HCT116 (cell line): ENCODE measurements at places on chromosomes 1 and 21.

GRCh38 chr1:44283524-44284173, 70.4 kb downstream of the DMAP1 start:
- no peak overlapping the region for H3K4me3 ChIP-seq
- H3K36me3 ChIP-seq = no peaks in the 10 kb centered on the region
- H3K27me3 ChIP-seq = no peaks in the 10 kb centered on the region

GRCh38 chr1:2989976-2990375, 31.3 kb upstream of the ACTRT2 start:
- H3K27ac ChIP-seq = no peak overlapping the region
- H3K36me3 ChIP-seq = no peaks in the 10 kb centered on the region
- no peak for DNase-seq
- H3K27me3 ChIP-seq = no peaks in the 10 kb centered on the region

- DNase-seq = no peak
- H3K27ac ChIP-seq = no peak overlapping the region
- H3K36me3 ChIP-seq = no peaks in the 10 kb centered on the region
- no peak overlapping the region for H3K4me3 ChIP-seq
- H3K27me3 ChIP-seq = no peaks in the 10 kb centered on the region; the same call in none of the 2 replicates
- H3K4me1 ChIP-seq = no peaks in the 10 kb centered on the region
Observed at GRCh38 chr1:208151728-208152598, 92.2 kb downstream of the PLXNA2 start.

DNA sequence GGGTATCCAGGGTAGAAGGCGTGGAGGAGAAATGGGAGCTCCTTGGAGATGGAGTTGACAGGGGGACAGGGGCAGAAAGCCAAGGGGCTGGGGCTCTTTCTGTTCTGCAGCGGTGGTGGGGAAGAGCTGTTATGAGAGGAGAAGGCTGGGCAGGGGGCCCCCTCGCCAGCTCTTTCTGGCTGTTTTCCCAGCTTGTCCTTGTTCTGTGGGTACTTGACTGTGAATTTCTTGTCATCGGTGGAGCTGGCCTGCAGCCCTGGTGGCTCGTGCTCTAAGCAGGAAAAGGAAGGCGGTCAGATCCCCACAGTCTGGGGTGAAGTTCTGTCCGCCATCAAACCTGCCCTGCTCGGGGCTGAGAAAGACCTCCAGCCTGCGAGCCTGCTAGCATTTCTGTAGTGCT, 7.6 kb downstream of the ZNF683 start:
- H3K27ac ChIP-seq = no peak overlapping the region
- no peak for DNase-seq
- no peaks in the 10 kb centered on the region for H3K36me3 ChIP-seq
- no peaks in the 10 kb centered on the region for H3K27me3 ChIP-seq

GRCh38 chr1:238485057-238485911, 594.6 kb upstream of the ZP4 start:
- H3K4me1 ChIP-seq = no peaks in the 10 kb centered on the region

- H3K4me3 ChIP-seq = no peak overlapping the region
- no peaks in the 10 kb centered on the region for H3K27me3 ChIP-seq
- no peaks in the 10 kb centered on the region for H3K36me3 ChIP-seq
Observed at GRCh38 chr1:162151900-162152829, 82.7 kb downstream of the NOS1AP start.

- peaks cover 8% of the 10 kb centered on the region; the same call in 1 of the 2 replicates for H3K36me3 ChIP-seq
- H3K4me1 ChIP-seq = peaks cover 21% of the 10 kb centered on the region
- DNase-seq = peak; percentile 79
- H3K27ac ChIP-seq = peak within 1 kb of the TSS; percentile 93
Observed at GRCh38 chr1:155063550-155064110, at the start of gene EFNA4. Gene EFNA4 (plus strand): TSS chr1:155063740. CDS start chr1:155063824, 84 bp downstream.

DNA sequence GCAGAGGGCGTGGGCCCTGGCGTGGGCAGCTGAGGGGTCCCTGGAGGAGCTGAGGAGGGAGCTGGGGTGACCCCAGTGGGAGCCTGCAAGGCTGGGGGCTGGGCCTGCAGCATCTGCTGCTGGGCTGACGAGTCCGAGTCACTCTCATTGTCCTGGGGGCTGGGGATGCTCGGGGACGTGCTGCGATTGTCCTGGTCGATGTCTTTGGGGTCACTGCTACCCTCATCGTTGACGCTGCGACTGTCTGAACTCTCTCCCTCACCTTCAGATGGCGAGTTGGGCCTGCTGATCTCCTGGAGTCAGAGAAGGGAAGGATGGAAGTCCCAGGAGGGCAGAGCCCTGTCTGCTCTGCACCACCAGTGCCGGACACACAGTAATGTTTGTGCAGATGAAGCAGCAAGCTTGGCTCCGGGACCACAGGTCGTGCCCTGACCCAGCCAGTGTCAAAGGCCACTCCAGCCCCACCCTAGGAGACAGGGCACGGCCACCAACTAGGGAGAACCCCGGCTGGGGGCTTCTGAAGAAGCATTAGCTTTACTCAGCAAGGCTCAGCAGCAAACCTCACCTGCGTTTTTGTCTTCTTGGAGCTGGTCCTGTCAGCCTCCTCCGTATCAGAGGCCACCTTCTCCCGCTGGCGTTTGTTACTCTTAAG, 43.4 kb downstream of the SLC45A1 start:
- DNase-seq = no peak
- H3K27me3 ChIP-seq = no peaks in the 10 kb centered on the region
- no peak overlapping the region for H3K27ac ChIP-seq

- H3K4me1 ChIP-seq = peaks cover 11% of the 10 kb centered on the region; the same call in 1 of the 2 replicates
- H3K27ac ChIP-seq = peak overlapping the region; percentile 95
- H3K27me3 ChIP-seq = no peaks in the 10 kb centered on the region
- peak overlapping the region; percentile 89 for H3K4me3 ChIP-seq
Observed at GRCh38 chr1:32652244-32652962, 1.4 kb downstream of the RBBP4 start.

- H3K4me3 ChIP-seq = no peak overlapping the region
- no peaks in the 10 kb centered on the region for H3K4me1 ChIP-seq
- no peaks in the 10 kb centered on the region for H3K36me3 ChIP-seq
- H3K27ac ChIP-seq = no peak overlapping the region
- no peak for DNase-seq
- no peaks in the 10 kb centered on the region for H3K27me3 ChIP-seq
Observed at GRCh38 chr1:19840228-19840627, 25.1 kb upstream of the RNF186 start.

DNA sequence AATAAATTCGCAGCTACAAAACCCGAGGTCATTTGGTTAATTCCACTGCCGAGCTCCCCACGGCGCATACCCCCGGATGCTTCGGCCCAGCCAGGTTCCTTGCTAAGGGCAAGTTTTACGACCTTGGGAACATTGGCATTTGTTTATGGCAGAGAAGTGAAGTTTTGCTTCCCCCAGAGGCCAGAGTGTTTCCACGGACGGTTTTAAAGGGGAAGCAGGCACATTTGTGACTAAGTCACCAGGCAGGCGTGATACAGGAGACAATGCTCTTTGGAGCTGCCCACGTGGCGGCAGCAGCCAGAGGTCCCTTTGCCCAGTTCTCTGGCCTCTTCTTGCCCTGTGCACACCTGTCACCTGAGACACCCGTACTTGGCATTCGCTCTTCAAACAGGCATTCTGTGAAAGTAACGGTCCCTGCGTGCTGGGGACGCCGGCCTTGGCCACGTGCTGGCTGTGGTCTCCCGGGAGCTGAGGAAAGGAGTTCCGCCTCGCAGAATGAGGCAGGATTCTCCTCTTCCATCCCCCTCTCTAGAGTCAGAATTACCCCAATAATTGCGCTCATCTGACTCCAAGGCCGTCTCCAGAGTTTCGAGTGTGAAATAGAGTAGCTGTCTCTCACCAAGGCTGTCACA, 138.3 kb downstream of the PRDM16 start:
- H3K27me3 ChIP-seq = no peaks in the 10 kb centered on the region
- H3K4me1 ChIP-seq = no peaks in the 10 kb centered on the region
- DNase-seq = no peak
- no peak overlapping the region for H3K4me3 ChIP-seq
- H3K36me3 ChIP-seq = no peaks in the 10 kb centered on the region

- no peaks in the 10 kb centered on the region for H3K27me3 ChIP-seq
- peak overlapping the region; percentile 99 for H3K27ac ChIP-seq
- no peak for DNase-seq
- no peak overlapping the region for H3K4me3 ChIP-seq
Observed at GRCh38 chr1:84164567-84165021, 20.5 kb downstream of the PRKACB start.

DNA sequence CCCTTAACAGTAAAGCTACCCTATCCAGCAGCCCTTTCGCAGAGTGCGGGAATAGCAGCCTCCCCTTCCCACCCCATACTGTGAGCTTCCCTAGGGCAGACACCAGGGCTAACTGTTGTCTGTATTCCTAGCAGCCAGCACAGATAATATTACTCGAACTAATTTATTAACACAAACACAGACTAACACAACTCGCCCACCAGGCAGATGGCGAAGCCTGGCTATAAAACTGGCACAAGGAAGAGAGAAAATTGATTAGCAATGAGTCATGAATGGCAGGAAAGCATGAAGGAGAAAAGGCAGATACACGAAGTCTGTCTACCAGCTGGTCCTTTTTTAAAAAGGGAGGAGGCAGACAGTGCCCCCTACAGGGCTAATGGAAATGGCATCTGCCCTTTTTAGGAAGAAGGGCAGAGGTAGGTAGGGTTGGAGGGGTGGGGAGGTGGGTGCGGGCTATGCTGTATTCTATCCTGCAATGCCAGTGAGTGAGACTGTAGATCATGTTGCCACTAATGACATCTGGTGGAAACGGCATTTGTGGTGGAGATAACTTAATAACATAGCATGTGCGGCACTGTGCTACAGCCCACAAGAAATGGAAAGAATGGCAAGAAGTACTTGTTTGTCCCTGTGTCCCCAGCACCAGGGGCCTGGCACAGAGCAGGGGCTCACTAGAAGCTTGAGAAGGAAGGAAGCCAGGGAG, 30.6 kb upstream of the CTPS1 start:
- DNase-seq = peak; percentile 70
- H3K4me3 ChIP-seq = no peak overlapping the region
- no peak overlapping the region for H3K27ac ChIP-seq
- no peaks in the 10 kb centered on the region for H3K27me3 ChIP-seq
- H3K36me3 ChIP-seq = no peaks in the 10 kb centered on the region
